ENCODE measurements at places on chromosomes 5 and 9.
A peak's percentile ranks its signal among the peaks of the same experiment; 100 is the strongest.

GRCh38 chr5:74105126-74105780 lies 479.3 kb downstream of the ARHGEF28 start:
- no peak for DNase-seq

DNA sequence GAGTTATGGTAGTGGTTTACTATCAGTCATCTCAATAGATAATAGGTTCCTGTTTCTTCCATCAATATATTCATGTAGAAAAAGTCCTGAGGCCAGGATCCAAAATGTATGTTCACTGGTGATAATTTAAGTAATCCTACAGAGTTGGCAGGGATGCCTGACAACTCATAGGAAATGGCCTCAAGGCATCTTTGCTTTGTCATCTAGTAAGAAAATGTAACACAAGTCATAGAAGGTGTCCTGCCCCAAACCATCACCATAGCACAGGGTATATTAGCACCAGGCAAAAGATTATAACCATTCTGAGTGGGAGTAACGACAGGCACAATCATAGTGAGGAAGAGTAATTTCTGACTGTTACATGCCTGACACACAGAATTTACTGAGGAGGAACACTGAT lies 257.0 kb downstream of the TMEM167A start:
- no peak for DNase-seq

DNA sequence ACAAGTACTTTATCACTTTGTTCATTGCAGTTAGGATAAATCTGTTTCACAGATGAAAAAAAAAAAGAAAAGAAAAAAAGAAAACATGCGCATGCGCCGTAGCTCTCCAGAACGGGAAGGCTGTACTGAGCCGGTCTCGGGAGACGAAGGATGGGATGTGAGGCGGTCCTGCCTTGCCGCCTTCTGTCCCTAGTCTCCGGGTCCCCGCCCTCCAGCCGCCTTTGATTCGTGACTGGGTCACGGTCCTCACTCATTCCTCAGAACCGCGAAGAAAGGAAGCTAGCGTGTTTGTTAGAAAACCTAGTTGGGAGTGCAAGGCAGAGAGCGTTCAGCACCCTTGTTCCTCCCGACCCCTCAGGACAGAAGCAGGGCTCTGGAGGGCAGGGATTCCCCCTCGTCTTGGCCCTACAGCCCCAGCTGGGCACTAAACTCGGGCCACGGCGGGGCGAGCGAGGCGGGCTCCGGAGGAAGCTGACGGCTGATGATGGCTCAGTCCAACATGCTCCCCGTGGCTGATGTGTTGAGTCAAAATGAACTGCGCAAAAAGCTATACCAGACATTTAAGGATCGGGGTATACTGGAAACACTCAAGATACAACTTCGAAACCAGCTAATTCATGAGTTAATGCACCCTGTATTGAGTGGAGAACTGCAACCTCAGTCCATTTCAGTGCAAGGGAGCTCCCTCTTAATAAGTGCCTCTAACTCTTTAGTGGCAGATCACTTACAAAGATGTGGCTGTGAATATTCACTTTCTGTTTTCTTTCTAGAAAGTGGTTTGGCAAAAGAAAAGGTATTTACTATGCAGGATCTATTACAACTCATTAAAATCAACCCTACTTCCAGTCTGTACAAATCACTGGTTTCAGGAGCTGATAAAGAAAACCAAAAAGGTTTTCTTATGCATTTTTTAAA lies 40.0 kb downstream of the CPLANE1 start:
- no peak for DNase-seq

DNA sequence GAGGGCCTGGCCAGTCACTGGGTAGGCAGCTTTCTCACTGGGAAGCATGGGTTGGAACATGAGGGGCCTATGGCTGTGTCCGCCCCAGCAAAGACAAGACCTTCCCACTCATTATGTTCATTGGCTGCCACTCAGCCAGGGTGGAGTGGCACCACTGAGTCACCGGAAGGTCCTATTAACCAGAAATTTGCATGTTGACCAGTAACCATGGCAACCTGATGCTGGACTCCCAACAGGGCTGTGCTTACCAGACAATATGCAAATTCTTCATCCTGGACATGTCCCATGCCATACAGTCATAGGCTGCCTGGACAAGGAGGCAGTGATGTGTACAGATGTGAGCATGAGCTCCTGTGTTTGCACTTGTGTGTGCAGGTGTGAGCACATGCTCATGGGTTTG lies 66.7 kb downstream of the PSD2 start:
- DNase-seq, result peak; percentile 67

GRCh38 chr9:21381448-21382339 lies 3.5 kb downstream of the IFNA2 start:
- no peak for DNase-seq

DNA sequence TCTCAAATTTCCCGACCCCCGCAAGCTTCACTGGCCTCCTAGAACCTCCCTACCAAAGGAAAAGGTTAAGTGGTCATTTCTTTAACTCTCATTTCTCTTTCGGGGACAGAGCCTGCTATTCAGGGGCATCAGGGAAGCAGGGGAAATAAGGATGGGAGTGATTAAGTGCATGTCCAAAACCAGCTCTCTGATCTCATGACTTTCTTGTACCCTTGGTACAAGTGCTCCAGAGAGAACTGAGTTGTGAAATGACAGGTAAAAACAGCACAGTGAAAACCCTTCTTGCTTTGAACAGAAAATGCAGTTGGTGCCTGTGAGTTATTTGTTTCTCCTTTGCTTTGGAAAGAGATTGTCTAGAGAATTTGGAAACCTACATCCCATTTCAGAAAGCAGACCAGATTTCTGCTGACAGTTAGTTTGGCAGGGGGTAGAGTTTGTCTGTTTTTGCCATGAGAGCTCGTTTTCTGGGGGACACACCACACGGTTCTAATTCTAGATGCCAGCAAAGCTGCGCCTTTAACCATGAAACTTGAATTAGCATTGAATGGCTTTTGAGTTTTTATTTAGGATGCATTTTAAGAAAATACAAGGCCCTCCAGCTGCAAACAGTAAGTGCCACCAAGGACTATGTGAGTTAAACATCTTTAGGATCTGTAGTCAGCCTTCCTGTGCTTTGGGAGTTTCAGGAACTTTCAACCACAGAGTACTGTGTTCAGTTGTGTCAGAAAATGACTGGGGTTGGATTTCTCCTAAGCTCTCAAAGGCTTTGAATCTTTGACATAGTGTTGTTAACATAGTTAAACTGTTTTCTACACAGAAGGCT lies 161.7 kb upstream of the LHFPL2 start:
- DNase-seq, result no peak

GRCh38 chr5:164090358-164090757 lies 584.9 kb downstream of the MAT2B start:
- DNase-seq, result no peak

- no peak for DNase-seq
Observed at GRCh38 chr9:74817281-74817810, 70.4 kb downstream of the TRPM6 start.

DNA sequence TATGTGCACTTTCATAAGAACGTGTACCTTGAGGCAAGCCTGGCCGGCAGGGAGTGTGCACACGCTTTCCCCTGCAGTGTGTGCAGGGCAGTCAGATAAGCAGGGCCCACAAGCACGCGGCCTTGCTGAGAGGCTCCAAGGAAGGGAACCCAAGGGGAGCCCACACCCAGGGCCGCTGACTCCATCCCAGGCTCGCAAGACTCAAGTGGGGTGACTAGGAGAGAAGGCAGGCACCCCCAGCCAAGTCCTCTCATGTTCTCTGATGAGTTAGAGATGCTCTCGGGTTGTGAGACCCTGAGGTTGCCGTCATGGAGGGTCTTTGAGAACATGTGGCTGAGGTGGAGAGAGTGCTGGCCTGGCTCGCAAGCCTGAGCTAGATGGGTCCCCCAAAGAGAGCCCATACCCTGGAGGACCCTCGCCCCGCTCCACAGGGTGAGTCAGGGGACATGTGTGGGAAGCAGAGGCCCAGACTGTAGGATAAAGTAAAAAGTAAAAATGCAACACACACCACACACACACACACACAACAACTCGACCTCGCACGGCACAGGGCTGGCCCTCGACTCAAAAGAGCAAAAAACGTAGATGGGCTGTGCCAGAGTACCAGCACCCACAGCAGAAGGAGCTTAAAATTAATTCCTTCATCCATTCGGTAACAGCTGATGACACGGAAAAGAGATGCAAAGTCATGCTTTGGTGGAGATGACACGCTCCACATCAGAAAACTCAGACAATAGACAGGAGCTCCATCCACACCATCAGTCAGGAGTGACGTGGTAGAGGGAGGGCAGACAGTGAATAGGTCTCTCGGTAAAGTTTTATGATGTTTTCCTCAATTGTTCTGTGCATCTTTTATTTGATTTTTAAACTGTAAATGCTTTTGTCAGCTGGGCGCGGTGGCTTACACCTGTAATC lies 54.8 kb upstream of the NKD2 start:
- no peak for DNase-seq

GRCh38 chr9:138075961-138076649 lies 198.5 kb downstream of the CACNA1B start:
- DNase-seq, result no peak

DNA sequence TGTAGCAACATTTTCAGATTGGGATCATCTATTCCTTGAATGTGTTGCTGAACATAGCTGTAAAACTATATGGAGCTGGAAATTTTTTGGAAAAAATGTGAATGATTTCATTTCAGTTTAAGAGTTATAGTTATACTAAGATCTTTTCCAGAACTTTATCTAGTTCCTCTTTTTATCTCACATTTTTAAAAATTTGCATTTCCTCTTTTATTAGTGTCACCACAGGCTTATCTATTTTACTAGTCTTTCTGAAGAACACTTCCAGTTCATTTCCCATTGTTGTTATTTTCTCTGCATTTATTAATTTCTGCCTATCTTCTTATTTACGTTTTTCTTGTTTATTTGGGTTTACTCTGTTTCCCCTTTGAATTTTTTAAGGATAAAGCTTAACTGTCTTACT lies 46.0 kb upstream of the FSTL4 start:
- no peak for DNase-seq

DNA sequence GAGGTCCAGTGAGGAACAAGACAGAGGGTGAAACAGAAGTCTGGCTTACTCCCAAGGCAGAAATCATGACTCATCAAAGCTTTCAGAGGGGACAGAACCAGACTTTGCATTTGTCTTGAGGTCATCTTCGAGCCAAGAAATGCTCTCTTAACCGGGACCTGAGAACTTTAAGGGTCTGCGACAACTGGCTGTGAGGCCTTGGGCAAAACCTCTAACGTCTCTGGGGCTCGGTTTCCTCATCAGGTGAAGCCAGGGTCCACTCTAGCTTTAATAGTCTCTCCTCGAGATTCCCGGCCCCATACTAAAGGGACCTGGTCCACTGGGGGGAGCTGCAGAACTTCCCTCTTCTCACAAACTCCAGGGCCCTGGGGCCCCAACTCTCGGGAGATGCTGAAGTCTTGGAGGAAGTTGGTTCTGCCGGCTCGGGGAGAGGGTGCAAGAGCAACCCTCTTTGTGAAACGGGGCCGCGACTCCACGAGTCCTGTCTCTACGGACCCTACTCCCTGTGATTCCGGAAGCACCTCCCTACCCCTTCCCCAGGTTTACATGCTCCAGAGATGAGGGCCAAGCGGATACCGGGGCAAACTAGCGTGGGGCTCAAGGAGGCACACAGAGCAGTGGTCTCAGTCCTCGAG lies 2.6 kb downstream of the GLIS3 start:
- DNase-seq, result peak; percentile 91

DNA sequence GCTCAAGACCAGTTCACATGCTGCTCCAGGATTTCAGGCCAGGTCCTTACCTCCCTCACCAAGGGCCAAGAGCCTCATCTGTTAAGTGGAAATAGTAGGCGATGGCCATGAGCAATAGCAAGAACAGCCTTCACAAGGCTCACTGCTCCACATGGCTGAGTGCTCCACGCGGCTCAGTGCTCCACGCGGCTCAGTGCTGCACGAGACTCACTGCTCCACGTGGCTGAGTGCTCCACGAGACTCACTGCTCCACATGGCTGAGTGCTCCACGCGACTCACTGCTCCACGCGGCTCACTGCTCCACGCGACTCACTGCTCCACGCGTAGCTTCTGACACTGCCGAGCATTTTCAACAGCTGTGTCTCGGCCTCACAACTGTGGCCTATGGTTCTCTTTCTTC lies 36.4 kb upstream of the ADAMTS2 start:
- no peak for DNase-seq

DNA sequence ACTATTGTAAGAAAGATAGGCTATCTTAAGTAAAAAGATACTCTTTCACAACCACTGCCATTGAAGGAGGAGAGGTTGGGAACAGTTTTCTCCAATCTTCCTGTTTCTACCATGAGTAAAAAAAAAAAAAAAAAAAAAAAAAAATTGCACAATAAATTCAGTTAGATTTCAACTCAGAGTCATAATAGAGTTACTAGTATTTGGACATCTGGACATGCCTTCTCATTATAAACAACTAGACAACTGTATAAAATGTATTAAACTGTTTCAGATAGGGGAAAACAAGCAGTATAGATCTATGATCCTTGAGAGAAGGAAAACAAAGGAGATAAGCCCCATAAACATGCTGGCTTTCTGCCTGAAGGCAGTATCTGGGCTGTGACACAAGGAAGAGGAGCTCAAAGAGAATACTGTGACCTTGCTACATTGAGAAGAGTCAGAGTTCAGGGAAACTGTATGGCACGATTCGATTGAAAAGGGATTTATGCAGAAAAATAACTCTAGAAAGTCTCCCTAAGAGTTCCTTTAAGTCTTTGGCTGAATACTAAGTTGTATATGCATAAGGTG lies 249.2 kb upstream of the POU5F2 start:
- no peak for DNase-seq

- DNase-seq, result no peak
Observed at GRCh38 chr9:18492612-18493011, 18.7 kb downstream of the ADAMTSL1 start.

DNA sequence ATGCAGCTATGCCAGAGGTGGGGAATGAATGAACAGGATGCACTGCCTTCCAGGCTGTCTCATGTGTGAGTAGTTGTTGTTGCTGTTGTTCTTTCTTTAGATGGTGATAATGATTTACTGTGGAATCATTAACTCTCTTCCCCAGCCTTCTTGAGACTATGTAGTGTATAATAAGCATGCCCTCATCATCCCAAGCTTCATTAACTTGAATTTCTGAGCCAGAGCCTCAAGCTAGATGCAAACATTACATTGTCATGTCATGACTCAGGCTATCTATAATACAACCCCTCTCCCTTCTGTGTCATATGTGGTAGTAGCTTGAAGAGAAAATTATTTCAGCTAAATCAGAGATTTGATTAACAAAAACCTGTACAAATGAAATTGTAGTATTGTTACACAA lies 10.0 kb upstream of the ADAMTSL1 start:
- no peak for DNase-seq
